ENCODE measurements at places on chromosomes 2 and 18. TPM values are rescaled to one million over a fixed set of nuclear protein-coding genes. Genes with fewer than 3 reads are reported as not detected.

The IL1F10 gene
- total RNA-seq: not detected

The CDH2 gene
- total RNA-seq: 224 TPM

The TM4SF20 gene
- total RNA-seq: not detected

The PTPN4 gene
- total RNA-seq: 91.7 TPM

The BOLL gene
- not detected for total RNA-seq

The UPP2 gene
- not detected for total RNA-seq

The FAM124B gene
- 1.3 TPM for total RNA-seq

The IL1RN gene
- not detected for total RNA-seq

The GPBAR1 gene
- 1.6 TPM for total RNA-seq

The COL6A3 gene
- total RNA-seq: 0.07 TPM

The AGXT gene
- total RNA-seq: not detected

The ST6GAL2 gene
- 5.9 TPM for total RNA-seq

The MROH2A gene
- not detected for total RNA-seq

The CRYBA2 gene
- total RNA-seq: 0.49 TPM

DNA sequence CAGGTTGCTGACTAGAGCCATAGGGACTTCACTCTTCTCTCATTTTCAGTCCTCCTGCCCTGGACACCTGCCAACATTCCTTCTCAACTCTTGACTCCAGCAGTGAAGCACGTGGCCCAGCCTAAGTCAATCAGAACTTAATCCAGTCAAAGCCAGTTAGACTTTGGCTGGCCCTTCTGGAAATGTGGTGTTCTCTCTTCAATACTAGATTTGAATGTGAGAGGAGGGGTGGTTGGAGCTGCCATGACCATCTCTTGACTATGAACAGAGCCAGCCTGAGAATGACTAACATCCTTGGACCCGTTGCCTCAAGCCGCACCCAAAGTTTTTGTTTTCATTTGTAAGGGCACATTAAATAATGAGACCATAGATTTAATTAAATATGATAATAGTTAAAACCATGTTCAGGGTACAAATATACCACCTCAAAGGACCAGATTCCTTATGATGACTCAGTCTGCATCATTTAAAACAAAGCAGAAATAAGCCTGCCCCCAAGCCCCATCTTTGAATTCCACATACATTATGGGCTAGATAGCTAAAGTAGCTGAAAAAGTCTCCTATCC is 49.7 kb upstream of the RASGRP3 start:
- no peaks in the 10 kb centered on the region for H3K36me3 ChIP-seq
- H3K4me3 ChIP-seq: no peak overlapping the region
- no peak overlapping the region for H3K27ac ChIP-seq
- H3K4me1 ChIP-seq: no peaks in the 10 kb centered on the region
- no peaks in the 10 kb centered on the region for H3K27me3 ChIP-seq
- DNase-seq: no peak

GRCh38 chr2:36468463-36469105 is 113.0 kb downstream of the CRIM1 start:
- peaks cover 9% of the 10 kb centered on the region for H3K36me3 ChIP-seq
- H3K4me1 ChIP-seq: peaks cover 17% of the 10 kb centered on the region
- peaks cover 2% of the 10 kb centered on the region for H3K27me3 ChIP-seq
- no peak overlapping the region for H3K4me3 ChIP-seq

- H3K27ac ChIP-seq: peak overlapping the region; percentile 71
- H3K4me3 ChIP-seq: peak overlapping the region; percentile 99
- H3K4me1 ChIP-seq: peaks cover 21% of the 10 kb centered on the region
- H3K36me3 ChIP-seq: no peaks in the 10 kb centered on the region
- DNase-seq: peak; percentile 60
Measured at GRCh38 chr2:36356990-36357846, 1.6 kb downstream of the CRIM1 start.

GRCh38 chr2:98457045-98457696 is 12.5 kb downstream of the INPP4A start:
- peaks cover 4% of the 10 kb centered on the region for H3K4me1 ChIP-seq
- no peak overlapping the region for H3K4me3 ChIP-seq
- H3K27me3 ChIP-seq: peaks cover 7% of the 10 kb centered on the region
- no peaks in the 10 kb centered on the region for H3K36me3 ChIP-seq
- no peak for DNase-seq
- H3K27ac ChIP-seq: no peak overlapping the region

DNA sequence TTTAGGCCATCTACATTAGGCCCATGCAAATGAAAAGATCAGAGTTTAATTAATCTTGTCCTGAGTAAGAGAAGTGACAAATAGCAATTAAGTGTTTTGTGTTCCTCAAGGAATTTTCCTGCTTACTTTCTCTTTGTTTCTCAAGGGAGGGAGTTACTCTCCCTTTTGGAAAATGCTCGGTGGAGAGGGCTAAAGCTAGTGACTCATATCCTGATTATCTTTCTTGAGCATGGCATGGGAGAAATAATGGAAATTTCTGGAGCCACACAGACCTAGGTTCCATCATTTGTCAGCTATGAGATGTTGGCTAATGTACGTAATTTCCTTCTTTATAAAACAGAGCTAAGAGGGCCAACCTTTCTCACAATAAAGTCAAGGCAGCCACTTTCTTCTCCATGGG is 177.1 kb downstream of the ETAA1 start:
- no peaks in the 10 kb centered on the region for H3K36me3 ChIP-seq
- no peaks in the 10 kb centered on the region for H3K27me3 ChIP-seq
- no peak overlapping the region for H3K27ac ChIP-seq
- DNase-seq: no peak
- H3K4me3 ChIP-seq: no peak overlapping the region

DNA sequence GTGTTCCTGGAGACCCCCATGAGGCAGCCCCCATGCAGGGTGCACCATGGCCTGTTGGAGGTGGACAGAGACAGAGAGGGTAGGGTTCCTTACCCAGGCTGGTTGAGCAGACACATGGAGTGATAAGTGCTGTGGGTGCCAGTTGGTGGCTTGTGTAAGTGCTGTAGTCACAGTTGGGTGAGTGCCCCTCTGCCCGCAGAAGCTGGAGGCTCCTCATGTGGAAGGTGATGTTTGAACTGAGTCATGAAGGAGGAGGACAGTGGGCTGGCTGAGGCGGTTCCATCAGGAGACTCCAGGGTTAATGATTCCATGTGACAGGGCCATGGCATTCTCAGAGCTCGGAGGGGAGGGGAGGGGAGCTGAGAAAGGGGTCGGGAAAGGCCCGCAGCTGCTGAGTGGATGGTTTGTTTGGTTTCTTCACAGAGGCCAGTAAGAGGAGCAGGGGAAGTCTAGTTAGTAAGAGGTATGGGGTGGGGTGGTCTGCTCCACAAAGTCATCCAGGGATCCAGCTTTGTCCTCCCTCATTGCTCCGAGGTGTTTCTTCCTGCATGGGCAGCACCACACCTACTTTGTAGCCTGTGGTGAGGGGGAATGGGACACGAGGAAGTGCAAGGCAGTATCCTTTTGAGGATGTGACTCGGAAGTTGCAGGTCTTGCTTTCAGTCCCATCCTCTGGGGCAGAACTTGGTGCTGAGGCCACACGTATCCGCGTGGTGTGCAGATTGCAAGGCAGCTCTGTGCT is 13.6 kb downstream of the IMPA2 start:
- no peaks in the 10 kb centered on the region for H3K36me3 ChIP-seq
- no peak overlapping the region for H3K4me3 ChIP-seq
- peaks cover 2% of the 10 kb centered on the region for H3K27me3 ChIP-seq
- H3K27ac ChIP-seq: peak overlapping the region; percentile 60

DNA sequence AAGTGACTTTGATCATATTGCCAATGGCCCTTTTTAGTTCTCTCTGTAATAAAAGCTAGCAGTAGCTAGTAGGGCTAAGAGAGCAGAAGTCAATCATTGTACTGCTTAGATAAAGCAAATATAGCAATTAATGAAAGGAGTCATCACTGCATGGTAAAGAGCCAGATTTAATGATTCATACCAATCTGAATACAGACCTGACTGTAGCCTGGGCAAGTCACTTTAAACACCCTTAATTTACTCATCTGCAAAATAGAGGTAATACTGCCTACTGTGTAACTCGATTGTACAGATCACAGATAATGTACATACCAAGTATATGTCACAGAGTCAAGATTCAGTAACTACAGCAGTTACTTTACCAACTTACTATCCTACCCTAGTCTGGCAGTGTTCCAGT is 63.6 kb downstream of the ASXL2 start:
- no peaks in the 10 kb centered on the region for H3K36me3 ChIP-seq
- H3K4me1 ChIP-seq: peaks cover 7% of the 10 kb centered on the region
- no peak overlapping the region for H3K27ac ChIP-seq
- no peak overlapping the region for H3K4me3 ChIP-seq
- no peak for DNase-seq
- peaks cover 1% of the 10 kb centered on the region for H3K27me3 ChIP-seq

DNA sequence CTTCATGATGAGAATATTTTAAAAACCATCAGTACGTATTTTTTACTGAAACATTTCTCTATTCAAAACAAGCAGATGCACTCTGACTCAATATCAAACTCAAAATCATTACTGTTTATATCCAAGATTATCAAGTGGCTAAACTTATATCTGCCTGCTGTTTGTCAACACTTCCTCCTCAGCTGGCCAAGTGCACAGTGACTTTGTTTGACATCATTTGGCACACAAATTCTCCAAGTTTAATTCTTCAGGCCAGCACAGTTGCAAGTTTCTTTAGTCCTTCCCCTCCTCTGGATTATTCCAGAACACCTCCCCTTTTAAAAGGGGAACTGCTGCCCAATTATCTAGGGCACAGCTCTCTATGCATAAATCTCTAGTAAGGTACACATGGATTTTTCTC is 346.6 kb downstream of the FSIP2 start:
- H3K27ac ChIP-seq: no peak overlapping the region
- DNase-seq: no peak
- no peaks in the 10 kb centered on the region for H3K36me3 ChIP-seq
- no peaks in the 10 kb centered on the region for H3K27me3 ChIP-seq
- no peaks in the 10 kb centered on the region for H3K4me1 ChIP-seq
